ENCODE measurements at places on chromosomes 7 and 10.

GRCh38 chr10:25758041-25758457, 176.0 kb upstream of the MYO3A start:
- no peak for DNase-seq

- DNase-seq, result no peak
Observed at GRCh38 chr10:57094965-57095364, 733.9 kb upstream of the ZWINT start.

- DNase-seq, result no peak
Observed at GRCh38 chr10:8462565-8462964, 408.1 kb downstream of the GATA3 start.

- DNase-seq, result no peak
Observed at GRCh38 chr10:3452173-3452626, 279.6 kb upstream of the PITRM1 start.

GRCh38 chr7:11690395-11690794, 141.6 kb downstream of the THSD7A start:
- no peak for DNase-seq

DNA sequence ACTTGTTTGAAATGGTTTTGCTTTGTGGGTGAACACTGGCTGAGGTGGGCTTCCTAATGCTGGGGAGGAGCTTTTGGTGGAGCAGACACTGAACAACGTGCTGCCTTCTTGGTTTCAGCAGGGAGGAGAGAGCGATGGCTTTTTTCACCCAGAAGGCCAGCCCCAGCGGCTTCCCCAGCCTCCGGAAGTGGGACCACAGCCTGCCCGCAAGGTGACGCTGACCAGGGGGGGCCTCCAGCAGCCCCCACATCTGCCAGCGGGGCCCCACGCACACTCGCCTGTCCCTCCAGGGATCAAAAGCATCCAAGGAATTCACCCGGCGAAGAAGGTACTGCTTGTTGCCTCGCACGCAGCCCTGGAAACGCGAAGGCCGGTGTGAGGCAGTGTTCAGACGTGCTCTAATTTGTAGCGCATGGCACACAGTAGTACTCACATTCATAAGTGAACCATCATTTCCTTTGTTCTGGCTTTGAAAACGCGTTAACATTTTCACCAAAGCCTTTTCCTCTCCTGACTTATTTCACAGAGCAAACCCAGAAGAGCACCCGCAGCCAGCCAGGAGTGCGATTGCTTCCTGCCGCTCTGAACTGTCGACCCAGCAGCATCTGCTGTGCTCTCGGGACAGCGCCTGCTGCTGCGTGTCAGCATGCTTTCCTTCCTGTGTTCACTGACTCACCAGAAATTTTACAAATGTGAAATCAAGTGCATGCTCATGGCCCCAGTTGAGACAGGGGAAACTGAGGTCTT, 48.4 kb downstream of the SHH start:
- no peak for DNase-seq

DNA sequence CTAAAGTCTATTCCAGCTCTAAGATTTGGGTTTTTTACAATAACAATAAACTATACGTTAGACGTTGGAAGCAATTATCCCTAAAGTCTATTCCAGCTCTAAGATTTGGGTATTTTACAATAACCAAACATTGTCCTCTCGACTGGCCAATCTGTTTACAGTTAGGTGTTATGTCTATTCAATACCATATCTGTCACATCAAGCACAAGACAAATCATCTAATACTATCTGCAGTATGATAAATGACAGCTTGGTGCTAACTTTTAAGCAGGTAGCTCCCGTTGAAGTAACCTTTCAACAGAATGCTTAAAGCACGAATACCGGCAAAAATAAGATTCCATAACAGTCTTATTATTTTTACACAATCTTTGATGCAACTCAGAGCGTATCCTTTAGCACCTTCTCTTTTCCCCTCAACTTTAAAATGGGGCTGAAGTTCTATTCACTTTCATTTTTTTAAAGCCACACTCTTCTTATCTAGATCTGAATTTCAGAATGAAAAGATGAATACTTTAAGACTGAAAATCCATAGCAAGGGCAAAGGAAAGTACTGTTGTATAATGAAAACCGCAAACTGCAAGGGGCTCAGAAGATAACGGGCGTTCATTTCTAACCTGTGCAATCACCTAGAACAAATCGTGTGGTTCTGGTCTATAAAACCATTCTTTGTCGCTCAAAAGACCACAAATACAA, 925 bp downstream of the H2AZ2 start:
- no peak for DNase-seq

DNA sequence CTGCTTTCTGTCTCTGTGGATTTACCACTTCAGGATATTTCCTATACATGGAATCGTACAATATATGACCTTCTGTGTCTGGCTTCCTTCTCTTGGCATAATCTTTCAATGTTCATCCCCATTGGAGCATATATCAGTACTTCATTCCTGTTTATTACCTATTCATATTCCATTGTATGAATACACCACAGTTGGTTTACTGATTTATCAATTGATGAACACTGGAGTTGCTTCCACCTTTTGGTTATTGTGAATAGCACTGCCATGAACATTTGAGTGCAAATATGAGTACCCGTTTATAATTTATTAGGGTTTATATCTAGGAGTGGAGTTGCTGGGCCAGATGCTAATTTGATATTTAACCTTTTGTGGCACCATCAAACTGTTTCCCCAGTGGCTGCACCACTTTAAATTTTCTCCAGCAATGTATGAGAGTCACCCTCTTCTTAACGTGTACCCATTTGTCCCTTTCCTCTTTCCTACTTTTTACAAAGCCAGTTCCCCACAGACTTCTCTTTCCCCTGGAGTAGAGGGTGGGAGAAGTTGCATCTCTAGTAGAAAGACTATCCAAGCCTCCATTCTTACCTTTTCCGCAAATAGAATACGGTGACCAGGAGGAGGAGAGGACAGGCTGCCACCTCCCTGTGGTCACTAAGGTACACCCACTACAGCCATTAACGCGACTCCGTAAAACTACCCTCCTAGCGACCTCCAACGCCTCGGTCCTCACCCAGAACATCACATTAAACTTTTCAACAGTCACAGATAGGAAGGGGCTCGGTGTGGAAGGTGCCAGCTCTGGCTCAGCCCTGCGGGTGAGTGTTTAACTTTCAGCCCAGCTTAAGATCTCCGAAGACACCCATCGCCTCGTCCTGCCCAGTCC, 25.6 kb downstream of the SCD start:
- DNase-seq, result no peak

DNA sequence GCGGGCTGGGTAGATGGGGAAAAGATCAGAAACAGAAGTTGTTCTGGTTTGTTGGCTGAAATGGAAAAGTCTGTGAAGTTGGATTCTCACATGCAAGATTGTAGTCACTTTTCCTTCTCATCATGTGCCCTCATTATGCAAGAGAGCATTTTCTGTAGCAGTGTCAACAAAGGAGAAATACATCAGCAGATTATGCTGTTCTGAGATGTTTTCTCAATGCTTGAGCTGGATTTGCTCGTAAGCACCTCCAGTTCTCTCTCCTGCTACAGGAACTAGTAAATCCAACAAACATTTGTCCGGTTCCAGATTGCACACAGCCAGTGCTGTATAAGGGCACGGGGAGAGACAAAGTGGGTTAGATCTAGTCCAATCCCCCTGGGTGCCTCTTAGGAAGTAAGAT, 90.0 kb downstream of the GATA3 start:
- DNase-seq, result no peak

DNA sequence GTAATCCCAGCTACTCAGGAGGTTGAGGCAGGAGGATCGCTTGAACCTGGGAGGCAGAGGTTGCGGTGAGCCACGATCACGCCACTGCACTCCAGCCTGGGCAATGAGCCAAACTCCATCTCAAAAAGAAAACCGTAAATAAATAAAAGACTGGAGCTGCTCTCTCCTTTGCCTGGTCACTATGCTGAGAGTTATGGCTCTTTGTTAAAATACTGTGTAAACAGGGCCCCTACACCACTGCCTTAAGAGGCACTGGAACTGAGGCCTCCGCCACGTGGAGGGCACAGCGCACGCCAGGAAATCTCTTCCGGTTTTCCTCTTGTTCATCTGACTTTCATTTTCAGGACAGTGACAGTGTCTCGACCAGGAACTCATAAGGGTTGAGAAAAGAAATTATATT, 123.3 kb downstream of the PAXIP1 start:
- DNase-seq, result no peak

DNA sequence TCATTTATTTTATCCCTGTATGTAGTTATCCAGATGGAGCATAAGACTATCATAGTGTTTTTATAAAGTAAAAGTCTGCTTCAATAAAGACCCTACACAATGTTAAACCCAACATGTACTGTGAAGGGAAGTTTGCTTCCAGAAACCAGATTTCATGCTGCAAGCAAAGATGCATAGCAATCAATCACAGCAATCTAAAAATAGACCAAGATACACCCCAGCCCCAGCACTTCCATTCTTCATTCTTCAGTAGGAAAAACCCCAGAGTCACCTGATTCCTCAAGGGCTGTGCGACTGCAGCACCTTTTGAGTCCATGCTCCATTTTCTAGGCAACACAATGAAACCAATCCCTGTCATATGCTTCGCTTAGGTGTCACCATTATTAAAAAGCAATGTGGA, 66.9 kb upstream of the PDE1C start:
- no peak for DNase-seq

DNA sequence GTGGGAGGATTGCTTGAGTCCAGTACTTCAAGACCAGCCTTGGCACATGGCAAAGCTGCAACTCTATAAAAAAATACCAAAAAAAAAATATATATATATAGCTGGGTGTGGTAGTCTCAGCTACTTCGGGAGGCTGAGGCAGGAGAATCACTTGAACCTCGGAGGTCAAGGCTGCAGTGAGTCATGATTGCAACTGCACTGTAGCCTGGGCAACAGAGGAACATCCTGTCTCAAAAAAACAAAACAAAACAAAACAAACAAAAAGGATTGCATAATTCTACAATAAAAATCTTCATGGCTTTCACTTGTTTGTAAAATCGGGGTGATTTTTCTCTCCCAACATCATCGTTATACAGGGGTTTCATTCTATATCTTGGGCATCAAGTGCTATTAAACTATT, 35.1 kb downstream of the GUSB start:
- DNase-seq, result no peak

- DNase-seq, result no peak
Observed at GRCh38 chr10:89167915-89168314, 39.2 kb downstream of the CH25H start.

GRCh38 chr10:89351780-89352597, 24.2 kb downstream of the IFIT3 start:
- no peak for DNase-seq

GRCh38 chr10:76543655-76544054, 1094.0 kb downstream of the KCNMA1 start:
- DNase-seq, result no peak

DNA sequence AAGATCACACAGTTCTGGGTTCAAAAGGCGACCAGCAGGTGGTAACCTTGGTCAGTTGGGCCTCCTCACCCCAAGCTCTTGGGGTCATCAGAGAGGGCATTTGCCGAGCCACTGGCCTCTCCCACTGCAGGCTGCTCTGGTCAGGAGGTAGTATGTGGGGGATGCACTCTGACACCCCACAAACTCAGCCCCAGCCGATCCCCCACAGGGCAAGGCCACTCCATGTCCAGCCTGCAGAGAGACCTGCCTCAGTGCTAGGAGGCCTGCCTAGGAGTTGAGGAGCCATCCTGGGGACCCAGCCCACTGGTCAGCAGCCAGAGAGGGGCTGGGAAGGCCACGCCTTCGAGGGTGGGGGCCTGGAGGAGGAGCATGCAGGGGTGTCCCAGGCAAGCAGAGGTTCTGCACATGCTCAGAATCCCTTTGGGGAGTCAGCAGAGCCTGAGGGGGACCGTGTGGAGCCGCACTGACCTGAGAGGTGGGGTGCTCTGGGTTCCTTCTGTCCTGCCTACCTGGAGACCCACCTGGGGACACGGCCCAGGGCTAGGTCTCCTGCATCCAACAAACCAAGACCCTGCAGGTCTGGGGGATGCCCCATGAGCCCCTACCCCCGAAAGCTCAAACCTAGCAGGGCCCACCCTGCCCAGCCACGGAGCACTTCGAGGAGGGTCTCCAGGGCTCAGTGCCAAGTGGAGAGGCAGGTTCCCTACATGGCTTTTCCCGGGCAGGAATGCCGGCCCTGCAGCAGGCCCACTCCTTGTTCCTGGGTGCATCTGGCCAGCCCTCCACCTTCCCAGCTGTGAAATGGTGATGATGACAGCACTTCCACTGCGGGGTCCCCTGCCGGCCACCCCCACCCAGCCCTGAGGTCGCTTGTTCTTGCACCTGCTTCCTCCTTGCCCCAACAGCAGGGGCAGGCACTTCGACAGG, 58.5 kb downstream of the RASGEF1A start:
- no peak for DNase-seq

DNA sequence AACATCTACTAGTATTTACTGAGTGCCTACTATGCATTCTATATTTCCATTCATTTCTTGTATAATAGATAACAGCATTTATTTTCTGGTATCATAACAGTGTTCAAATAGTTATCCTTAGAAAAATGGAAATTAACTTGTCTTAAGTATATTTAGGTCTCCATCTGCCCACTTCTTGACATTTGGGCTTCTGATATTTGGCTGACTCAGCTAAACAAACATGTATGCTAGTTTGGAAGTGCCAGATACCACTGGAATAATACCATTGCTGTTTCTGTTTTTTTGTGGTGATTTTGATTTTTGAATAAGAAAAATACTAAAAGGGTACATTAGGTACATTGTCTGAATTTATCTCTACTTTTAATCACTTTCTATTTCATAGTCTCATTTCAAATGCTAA, 169.2 kb downstream of the ST7 start:
- DNase-seq, result no peak

GRCh38 chr7:143327903-143328302, 12.0 kb downstream of the CLCN1 start:
- no peak for DNase-seq

DNA sequence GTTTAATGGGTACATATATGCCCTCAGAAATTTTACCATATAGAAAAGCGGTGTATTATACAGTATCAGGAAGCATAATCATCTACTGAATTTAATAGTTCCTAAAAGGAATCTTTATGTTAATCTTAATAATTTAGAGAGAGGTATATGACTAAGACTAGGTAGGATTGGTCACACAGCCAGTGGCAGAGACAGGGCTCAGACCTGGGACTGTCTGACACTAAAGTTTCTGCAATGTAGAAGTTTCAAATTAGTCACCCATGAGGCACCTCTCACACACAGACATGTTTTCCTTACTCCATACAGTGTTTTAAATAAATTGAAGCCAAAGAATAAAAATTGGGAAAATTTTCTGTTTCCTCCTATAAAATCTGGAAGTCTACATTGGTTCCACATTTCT, 72.8 kb upstream of the ADRA2A start:
- no peak for DNase-seq

GRCh38 chr7:111414374-111414773, 147.9 kb downstream of the IMMP2L start:
- no peak for DNase-seq

- DNase-seq, result no peak
Observed at GRCh38 chr7:14734839-14735321, 167.7 kb downstream of the DGKB start.

GRCh38 chr10:15367296-15368085, 3.6 kb downstream of the FAM171A1 start:
- DNase-seq, result no peak

- no peak for DNase-seq
Observed at GRCh38 chr7:74441801-74442200, 11.9 kb upstream of the GTF2IRD1 start.

Data from thoracic aorta (tissue), 2 donors.